Activated T-helper 1 cell treated with anti-CD3 and anti-CD28 coated beads, Interleukin-2, amount 50 U/mL, for 16 hours (primary cell): ENCODE measurements at places on chromosomes 2 and 18.

- DNase-seq = no peak
These were observed 59.3 kb upstream of the CCDC68 start for GRCh38 chr18:55018602-55019001.

- no peak for DNase-seq
These were observed 41.7 kb upstream of the MALL start for GRCh38 chr2:110157153-110157793.

- DNase-seq = no peak
These were observed 462.3 kb downstream of the MEIS1 start for GRCh38 chr2:66897181-66897580.

DNA sequence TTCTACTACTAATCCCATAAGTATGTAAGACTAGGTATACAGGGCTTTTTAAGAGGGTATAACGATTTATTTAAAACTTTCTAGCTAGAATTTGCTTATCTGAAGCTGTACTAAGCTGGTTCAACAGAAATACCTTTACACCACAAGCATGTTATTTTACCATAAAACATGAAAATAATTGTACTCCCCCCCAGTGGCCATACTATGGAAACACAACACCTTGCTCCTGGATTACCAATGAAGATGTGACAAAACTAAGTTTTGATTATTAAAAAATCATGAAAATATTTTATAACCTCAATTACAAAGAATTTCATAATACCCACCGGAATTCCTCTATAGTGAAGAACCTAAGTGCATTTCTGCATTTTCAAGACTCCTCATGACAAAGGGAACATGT is 27.3 kb downstream of the LPIN2 start:
- DNase-seq = no peak

GRCh38 chr18:3246635-3247239 is 864 bp upstream of the MYL12A start:
- DNase-seq = no peak

GRCh38 chr2:132374961-132375360 is 41.6 kb upstream of the GPR39 start:
- no peak for DNase-seq

- no peak for DNase-seq
These were observed 256.9 kb downstream of the SUCLG1 start for GRCh38 chr2:84202166-84202565.

DNA sequence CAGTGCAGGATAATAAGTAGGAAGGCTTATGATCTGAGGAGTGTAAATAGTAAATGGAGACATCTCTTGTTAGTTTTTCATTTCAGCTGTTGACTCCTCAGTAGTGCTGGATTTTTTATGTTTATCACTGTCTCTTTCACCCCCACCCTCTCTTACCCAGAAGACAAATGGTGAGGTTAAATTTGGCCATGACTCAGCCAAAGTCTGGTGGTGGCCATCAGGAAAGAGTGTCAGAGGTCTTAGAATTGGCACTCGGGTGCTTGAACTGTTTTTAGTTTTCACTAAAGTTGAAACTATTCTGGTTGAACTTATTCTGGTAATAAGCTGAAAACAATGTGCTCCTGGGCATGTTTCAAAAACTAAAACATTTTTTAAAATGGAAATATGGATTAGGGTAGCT is 123.3 kb downstream of the FHOD3 start:
- no peak for DNase-seq

- DNase-seq = no peak
These were observed 12.0 kb upstream of the IL18RAP start for GRCh38 chr2:102410952-102411351.

DNA sequence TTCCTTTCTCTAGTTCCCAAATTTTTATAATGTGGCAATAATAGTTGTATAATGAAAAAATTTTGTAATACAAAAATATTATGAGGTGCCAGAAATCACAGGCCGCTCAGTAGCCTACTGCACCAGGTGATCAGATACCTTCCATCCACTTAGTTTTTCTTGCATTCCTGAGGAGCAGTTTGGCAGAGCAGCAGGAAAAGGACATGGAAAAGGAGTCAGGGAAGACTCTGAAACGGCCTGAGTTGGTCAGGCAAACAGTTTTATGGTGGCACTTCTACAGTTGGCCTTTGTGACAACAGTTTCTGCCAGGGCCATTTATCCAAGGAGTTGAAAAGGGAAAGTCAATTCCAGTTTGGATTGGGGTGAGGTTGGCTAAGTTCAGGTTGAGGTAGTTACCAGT is 165.4 kb upstream of the ALPP start:
- no peak for DNase-seq

DNA sequence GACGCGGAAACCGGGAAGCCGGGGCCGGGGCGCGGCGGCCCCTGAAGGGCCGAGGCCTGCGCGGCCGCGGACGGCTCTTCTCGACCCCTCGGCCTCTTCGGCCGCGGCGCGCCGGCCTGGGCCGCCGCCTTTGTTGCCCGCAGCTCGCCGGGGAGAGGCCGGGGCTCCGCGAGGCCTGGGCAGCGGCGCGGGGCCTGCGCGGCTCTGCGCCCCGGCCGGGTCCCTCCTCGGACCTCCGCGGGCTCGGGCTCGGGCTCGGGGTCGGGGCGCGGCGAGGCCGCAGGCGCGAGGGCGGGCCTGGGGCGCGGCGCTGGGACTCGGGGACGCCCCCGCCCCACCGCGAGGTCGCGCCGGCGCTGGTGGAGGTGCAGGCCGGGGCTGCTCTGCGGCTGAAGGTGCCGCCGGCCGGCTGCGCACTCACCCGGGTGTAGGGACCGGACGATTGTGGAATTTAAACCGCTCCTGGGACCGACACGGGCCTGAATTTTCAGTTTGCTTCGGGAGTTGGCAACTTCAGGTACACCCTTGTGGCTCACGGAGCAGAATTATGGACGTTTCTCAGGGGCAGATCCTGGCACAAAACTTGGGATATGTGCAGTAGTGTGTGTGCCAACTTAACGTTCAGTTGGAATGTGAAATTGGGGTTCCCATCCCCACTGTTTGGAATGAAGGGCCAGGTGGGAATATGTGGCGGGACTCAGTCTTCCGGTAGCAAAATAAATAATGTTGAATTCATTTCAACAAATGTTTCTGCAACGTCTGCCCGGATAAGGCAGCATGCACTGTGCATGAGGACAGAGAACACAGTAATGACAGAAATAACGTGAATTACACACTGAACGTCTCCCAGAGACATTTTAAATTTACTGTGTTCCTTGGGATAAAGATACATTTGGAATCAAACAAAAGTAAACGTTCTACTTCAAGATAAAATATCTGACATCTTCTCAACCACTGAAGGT is 787 bp downstream of the SOCS6 start:
- no peak for DNase-seq

DNA sequence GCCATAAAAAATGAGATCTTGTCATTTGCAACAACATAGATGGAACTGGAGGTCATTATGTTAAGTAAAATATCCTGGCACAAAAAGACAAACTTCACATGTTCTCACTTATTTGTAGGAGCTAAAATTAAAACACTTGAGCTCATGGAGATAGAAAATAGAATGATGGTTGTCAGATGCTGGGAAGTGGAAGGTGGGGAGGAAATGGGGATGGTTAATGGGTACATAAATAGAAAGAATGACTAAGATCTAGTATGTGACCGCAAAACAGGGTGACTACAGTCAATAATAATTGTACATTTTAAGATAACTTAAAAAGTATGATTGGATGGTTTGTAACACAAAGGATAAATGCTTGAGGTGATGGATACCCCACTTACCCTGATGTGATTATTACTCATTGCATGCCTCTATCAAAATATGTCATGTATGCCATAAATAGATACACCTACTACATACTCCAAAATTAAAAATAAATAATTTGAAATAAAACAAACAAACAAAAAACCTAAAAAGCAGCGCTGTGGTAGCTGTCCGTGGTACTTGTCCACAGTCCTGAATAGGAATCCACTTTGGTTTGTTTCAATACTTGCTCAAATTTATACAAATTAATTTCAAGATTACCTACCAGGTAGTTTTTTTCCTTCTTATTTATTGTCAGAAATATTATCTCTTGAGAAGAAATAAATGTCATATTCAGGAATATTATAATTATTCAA is 224.5 kb downstream of the DLGAP1 start:
- no peak for DNase-seq

- no peak for DNase-seq
These were observed 1.9 kb downstream of the USP37 start for GRCh38 chr2:218566296-218566695.
